ENCODE measurements at places on chromosomes 11 and 22.

GRCh38 chr11:47328449-47329390, 23.8 kb downstream of the MYBPC3 start:
- DNase-seq, result no peak

GRCh38 chr22:30286813-30287647, 2.3 kb downstream of the CASTOR1 start:
- DNase-seq, result no peak

DNA sequence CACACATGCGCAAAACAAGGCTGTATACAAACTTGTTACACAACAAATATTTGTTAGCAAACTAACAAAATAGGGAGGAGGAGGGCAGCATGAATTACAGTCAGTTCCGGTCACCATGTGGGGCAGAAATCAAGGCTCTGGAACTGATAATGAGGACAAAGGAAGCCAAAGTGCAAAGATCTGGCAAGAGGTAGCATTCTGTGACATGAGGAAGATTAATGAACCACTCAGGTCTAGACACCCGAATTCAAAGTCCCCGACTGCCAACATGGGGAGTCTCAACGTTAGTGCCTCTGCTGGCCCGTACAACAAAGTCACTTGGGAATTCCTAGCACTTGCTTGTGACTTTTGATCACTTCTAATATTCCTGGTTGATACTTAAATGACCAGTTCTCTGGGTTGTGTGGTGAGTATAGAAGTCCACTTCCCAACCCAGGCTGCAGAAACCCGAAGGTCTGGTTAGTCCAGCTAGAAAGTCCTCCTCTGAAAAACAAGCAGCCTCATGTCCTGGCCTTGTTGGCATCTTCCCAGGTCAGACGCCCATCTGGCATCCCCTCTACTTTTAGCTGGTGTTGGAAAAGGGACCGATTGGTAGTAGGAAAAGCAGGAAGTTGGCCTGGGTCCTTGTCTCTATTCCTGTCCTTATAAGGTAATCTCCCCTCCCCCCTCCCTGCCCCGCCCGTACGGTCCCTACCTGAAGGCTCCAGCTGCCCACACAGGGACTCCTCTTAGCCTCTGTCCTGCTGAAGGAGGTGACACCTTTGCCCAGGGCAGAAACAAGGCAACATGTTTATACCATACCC, 1.6 kb downstream of the SUN2 start:
- peak; percentile 51 for DNase-seq

- DNase-seq, result peak; percentile 59
Observed at GRCh38 chr22:41682033-41682807, 6.4 kb downstream of the SNU13 start.

GRCh38 chr11:63369165-63369970, at the start of gene SLC22A9:
Gene SLC22A9, plus strand, starts transcription at chr11:63369785. Its CDS starts 272 bp downstream, at chr11:63370057.
- no peak for DNase-seq

DNA sequence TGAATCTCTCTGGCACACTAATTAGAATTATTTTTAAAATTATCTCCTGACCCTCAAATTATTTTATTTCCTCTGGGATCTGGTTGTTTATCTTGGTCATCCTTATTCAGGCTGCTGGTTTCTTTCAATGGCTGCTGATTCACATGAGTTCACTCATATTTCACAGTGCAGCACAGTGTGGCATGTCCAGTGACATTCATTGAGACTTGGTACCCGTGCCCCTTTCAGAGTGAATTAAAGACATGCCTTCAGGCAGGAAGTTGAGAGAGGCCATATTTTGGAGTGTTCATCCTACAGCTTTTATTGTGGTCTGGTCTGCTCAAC, 13.5 kb downstream of the DCPS start:
- DNase-seq, result no peak

GRCh38 chr11:134289167-134289566, 13.0 kb downstream of the GLB1L3 start:
- no peak for DNase-seq

GRCh38 chr22:39092111-39092862, 4.8 kb upstream of the APOBEC3H start:
- no peak for DNase-seq

DNA sequence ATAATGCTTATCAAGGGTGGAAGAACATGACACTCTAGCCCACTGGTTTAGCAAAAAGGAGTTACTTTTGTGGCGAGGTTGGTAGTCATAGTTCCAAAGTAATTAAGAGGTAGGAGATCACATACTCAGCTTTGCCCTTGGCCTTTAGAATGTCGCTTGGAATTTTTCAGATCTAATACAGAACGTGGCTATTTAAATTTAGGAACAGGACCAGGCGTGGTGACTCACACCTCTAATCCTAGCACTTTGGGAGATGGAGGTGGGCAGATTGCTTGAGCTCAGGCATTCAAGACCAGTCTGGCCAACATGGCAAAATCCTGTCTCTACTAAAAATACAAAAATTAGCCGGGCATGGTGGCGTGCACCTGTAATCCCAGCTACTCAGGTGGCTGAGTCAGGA, 26.1 kb upstream of the ZNRF3 start:
- no peak for DNase-seq

DNA sequence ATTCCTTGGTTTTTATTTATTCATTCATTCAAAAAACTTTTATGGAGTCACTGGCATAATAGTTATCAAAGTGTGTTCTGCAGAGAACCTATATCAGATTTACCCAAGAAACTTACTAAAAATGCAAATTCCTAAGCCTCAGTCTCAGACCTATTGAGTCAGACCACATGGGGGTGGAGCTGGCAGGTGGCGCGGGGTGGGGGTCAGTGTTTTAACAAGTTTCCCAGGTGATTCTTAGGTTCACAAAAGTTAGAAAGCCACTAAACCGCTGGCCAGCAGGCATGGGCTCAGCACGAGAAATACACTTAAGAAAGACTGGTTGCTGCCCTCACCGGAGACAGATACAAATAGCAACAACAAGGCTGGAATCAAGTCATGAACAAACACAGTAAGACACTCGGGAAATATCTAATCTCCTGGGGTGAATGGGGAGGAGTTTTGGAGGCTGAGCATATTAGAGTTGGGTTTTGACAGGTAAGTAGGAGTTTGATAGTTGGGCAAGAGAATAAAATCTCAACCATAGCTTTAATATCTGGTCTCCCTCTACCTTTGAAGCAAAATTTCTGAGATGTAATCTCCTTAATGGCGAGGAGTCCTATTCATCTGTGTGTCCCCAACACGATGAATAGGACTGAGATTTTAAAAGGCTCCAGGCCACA, 167.5 kb upstream of the NECTIN1 start:
- DNase-seq, result no peak

DNA sequence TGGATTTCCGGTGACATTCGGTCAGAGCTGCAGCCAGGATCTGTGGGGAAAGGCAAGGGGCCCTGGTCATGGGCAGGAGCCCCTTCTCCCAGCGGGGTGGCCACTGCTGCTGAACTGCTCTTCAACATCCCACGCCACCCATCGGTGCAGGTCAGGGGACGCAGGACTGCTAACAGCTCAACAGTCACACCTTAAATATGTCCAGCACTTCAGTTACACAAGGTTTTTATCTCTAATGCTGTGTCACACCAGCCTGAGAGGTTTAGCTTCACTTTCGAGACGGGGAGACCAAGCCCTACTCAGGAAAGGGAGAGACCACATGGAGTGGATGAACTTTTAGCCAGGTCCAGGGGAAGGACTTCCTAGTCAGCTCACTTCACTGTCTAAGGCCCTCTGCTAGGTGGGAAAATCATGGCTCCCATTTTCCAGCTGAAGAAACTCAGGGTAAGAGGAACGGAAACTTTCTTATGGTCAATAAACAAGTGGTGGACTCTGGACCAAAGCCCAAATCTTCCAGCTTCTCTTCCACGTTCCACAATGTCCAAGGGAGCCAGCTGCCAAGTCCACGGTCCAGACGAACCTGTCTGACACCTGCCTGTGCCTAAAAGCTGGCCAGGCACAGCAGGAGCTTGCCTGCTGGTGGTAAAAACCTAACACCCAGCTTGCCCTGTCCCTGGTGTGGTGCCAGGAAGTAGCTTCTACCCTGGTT, 21.0 kb upstream of the CHADL start:
- DNase-seq, result no peak

- no peak for DNase-seq
Observed at GRCh38 chr11:133776671-133777367, 68.5 kb downstream of the SPATA19 start.

- no peak for DNase-seq
Observed at GRCh38 chr11:76752321-76753143, 30.6 kb upstream of the TSKU start.

GRCh38 chr11:7651140-7651551, 22.2 kb downstream of the CYB5R2 start:
- DNase-seq, result no peak

DNA sequence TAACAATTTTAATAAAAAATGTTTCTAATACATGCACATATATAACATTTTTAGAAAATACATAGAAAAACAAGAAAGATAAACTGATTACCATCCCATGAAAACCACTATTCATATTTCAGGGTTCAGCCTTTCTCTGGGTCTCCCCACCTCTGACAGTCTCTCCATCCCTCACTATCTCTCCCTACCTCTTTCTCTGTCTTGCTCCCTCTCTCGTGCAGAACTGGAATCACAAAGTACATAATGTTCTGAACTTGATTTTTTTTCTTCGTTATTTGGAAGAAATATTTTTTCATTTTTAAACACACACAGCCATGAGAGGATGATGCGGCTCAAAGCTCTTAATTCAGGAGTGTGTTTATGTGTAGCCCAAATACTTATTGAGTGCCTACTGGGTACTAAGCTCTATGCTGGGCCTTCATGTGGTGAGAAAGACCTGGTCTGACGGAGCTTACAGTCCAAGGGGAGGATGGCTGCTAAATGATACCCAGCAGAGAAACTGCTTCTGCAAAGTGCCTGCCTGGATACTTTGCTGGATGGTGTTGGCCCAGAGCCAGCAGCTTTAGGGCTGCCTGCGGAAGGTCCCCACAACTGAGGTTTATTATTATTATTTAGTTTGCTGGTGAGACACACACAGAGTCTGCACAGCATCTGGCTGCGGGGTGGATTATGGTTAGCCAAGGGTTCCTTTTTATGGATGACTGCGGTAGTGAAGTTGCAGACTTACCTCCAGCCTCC, 42.6 kb downstream of the SC5D start:
- DNase-seq, result no peak

DNA sequence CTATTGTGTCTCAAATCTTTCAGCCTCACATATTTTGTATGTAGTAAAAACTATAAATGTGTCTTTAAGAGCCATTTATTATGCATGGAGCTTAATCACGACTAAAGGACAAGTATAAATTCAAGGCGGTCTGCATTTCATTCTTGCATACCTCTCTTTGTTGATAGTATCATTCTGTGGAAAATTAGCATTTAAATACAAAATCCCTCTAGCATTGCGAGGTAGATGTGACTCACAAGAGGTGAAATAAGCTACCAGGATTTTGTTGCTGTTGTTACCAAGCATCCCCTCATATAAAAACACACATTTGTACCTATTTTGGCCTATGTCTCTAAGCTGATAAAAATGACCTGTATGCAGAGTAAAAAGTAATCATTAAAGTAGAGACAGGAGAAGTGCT, 537.4 kb upstream of the LUZP2 start:
- no peak for DNase-seq

DNA sequence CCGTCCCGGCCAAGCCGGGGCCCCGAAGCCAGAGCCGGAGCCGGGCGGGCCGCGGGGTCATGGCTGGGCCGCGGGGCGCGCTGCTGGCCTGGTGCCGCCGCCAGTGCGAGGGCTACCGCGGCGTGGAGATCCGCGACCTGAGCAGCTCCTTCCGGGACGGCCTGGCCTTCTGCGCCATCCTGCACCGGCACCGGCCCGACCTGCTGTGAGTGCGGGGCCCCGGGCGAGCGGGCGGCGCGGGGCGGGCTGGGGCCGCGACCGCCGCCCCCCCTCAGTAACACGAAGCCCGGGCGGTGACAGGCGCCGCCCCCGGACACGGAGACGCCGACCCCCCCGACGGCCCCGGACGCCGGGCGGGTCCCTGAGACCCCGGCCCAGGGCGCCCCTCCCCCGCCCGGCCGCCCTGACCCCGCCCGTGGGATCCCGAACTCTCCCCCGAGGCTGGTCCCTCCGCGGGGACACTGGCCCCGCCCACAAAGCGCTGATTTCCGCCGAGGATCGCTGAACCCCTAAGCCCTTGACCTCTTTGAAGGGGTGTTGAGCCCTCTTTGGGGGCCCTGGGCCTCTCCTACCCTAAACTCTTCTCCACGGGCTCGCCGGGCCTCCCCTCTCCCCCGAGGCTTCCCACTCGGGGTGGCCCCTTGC, 389 bp downstream of the MICALL1 start:
- DNase-seq, result no peak

DNA sequence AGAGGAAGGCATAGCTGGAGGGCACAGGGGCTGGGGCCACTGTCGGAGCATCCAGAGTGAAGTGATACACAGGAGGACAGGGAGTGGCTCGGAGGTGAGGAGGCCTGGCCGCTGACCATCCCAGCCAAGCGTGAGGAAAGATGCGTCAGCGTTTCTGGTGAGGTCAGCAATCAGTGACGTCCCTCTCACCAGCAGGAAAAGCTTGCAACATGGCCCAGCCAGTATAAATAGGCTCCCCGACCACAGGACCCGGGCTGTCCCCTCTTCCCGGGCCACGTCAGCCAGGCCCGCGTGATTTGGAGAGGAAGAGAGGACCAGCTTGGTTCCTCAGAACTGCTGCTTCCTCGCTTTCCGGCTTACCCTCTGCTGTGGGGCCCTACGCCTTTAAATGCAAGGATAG, 4.2 kb upstream of the OSM start:
- DNase-seq, result no peak

- no peak for DNase-seq
Observed at GRCh38 chr11:18280438-18281045, 14.5 kb downstream of the SAA1 start.

GRCh38 chr22:45671783-45672563, at the start of gene ATXN10:
Gene ATXN10, plus strand, starts transcription at chr22:45671834. Its CDS starts 230 bp downstream, at chr22:45672064.
- DNase-seq, result peak; percentile 84

DNA sequence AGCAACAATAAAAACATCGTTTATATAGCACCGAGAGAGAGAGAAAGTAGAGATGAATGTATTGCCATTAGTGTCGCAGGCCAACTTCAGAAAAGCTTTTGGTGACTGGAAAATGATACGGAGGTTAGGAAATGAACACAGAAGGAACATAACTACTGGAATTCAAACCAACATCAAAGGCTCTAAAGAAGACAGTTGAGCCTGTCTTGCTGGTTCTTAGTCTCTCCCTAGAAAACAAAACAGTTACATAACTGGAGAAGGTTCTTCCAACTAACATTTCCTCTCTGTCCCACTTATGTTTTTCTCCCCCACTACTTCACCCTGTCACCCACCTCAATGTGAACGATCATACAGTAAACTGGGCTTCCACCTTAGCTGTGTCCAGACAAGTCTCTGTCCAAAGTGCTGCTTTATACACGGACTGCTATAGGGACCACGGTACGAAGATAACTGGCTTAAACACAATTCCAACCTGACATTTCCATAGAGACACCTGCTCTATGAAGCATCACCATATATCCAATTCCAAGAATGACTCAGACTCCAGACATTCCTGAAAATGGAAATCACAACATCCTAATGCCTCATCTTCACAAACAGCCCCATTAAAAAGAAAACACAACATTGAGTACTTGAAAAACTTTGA, 85.2 kb upstream of the ARHGAP32 start:
- no peak for DNase-seq

All from hippocampal formation (tissue), 2 donors.